GM06990 (cell line): ENCODE measurements at places on chromosomes 11 and 22.
A peak's percentile ranks its signal among the peaks of the same experiment; 100 is the strongest.

- no peak for DNase-seq
Measured at GRCh38 chr11:111602865-111603610, 789 bp downstream of the SIK2 start.

DNA sequence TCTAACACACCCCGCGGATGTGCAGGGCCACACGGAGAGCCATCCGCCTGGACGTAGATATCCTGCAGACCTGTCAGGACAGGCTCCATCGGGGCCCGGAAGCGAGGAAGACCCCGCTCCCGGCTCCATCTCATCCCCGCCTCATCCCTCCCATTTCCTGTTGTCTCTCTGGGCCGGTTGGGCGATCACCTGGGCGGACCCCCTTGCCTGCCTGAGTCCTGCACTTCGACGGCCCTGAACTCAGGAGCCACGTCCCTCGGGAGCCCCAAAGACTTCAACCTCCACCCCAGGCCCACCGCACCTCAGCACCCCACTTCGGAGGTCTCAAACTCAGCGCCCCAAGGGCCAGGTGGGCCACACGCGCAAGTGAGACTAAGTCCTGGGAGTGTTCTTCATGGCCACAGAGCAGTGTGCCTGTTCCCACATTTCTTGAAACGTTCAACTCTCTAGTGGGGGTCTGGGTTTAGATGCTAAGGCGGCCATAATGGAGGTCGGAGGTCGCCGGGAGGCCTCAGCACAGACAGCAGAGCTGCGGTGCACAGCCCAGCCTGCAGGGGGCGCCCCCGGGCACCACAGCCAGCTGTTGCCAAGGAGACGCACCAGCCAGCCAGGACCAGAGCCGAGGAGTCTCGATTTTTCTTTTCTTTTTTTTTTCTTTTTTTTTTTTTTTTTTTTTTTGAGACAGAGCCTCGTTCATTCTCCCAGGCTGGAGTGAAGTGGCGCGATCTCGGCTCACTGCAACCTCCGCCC lies 26.0 kb upstream of the FADD start:
- peak; percentile 44 for DNase-seq

DNA sequence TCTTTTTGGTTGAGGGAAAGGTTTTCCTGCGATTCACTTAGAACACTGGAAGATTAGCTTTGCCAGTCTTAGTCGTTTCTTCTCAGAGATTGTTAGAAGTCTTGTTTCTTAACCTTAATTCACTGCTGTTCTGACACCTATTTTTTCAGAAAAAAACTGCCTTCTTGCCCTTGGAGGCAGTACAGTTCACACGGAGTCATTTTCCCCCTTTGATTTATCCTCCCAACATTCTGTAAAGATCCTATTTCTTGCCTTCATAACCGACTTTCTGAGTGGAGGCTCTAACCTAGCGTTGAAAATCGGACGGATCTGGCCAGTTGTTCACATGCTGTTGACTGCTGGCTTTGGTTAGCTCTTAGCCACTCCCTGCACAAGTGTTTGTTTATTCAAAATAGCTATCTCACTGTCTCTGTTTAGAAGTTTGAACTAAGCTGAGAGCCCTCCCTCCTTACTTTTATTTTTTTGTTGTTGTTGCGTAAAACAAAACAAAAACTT lies 737 bp downstream of the BCL2L13 start:
- DNase-seq: peak; percentile 10

GRCh38 chr11:13826505-13827278 lies 135.8 kb upstream of the SPON1 start:
- DNase-seq: no peak

- no peak for DNase-seq
Measured at GRCh38 chr11:110805756-110806155, 93.5 kb upstream of the ARHGAP20 start.

- no peak for DNase-seq
Measured at GRCh38 chr11:125348674-125349309, 147.3 kb downstream of the FEZ1 start.

DNA sequence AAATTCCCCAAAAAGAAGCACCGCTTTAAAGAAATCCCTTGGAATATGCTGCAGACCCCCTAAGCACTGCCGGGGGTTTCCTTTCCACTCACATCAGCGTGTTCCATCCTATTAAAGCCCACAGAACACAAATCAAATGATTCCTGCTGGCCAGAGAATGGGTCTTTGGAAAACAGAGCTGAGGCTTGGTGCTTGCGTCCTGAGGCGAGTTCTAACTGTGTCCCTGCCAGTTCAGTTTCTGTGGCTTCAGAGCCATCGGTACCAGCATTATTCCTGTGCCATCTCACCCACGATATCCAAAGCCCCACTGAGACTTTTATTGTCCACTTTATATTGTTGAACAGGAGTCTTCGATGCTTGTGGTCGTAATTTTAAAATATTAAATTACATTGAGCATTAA lies 142.0 kb upstream of the SYT13 start:
- DNase-seq: no peak
